CD4-positive, alpha-beta T cell treated with Interferon gamma for 1 hour (primary cell): ENCODE measurements at places on chromosomes 7 and 10.

- DNase-seq: peak; percentile 82
Observed at GRCh38 chr7:47669178-47669891, 87.4 kb upstream of the TNS3 start.

DNA sequence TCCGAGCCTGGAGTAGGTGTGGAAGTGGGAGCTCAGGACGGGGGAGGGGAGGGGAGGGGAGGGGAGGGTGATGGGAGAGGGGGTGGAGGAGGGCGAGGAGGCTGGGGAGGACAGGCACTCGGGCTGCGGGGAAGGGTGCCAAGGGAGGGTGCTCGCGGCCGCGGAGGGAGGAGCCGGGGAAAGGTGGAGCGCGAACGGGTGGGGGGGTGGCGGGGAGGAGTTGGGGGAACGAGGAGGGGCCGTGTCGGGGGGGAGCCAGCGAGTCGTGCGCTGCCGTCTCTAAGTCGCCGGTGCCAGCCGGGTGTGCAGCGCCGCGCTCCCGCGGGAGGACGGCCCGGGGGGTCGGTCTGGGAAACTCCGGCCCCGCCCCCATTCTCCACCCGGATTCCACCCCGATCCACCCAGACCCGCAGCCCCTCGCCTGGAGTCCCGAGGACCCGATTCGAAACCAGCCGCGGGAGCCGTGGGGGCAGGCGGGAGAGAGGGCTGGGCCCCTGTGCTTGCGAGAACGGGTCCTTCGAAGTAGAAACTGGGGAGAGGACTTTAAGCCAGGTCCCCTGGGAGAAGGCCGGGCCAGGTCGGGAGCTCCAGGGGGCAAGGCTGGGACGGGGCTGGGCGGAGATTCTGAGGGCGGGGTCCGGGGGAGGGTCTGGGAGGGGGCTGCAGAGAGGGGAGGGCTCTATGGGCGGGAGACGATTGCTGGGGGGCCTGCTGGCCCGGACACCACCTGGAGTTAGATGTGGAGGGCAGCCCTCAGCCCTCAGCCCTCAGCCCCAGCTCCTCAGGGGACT is at the start of gene ZNF467:
Gene ZNF467 (minus strand): TSS at position 143 of the 791 bp plus-strand sequence. CDS start 2,556 bp downstream, outside the sequence.
- DNase-seq: peak; percentile 56

DNA sequence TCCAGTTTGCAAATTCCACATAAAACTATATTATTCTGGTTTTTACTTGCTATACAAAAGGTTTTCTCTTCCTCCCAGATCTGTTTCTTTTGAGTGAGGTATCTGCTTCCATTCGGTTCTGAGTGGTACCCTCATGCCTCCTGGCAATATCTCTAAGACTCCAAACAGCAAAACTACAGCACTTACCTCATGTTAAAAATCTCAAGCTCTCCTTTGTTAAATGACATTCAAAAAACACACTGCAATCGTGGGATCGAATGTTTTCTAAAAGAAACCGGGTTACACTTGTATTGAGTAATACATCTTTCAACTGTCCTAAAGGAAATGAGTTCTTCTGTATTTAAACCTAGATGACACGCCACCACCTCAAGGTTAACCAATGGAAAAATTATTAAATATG is 11.1 kb downstream of the YWHAG start:
- DNase-seq: no peak

DNA sequence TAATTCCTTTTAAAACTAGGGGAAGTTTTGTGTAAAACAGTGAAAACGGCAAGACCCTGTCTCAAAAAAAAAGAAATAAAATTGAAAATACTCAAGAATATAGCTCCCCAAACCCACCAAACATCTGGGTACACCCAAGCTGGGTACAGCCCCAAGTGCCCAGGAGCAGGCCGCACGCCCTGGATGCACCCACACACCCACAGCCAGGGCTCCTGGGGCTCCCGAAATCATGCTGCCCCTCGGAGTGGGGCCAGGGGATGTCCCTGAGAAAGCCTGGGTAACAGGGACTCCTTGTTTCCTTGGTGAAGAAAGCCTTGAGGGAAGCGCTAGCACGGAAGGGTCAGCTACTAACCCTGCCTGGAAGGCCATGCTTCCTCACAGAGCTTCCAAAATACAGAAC is 10.1 kb downstream of the BNIP3 start:
- no peak for DNase-seq

- DNase-seq: no peak
Observed at GRCh38 chr10:79179164-79179956, 110.6 kb downstream of the ZMIZ1 start.

- DNase-seq: no peak
Observed at GRCh38 chr7:36157527-36158320, 4.7 kb downstream of the EEPD1 start.

GRCh38 chr7:100613412-100614175 is 1.3 kb downstream of the MOSPD3 start:
- no peak for DNase-seq

- DNase-seq: no peak
Observed at GRCh38 chr10:60937022-60937421, 7.0 kb downstream of the RHOBTB1 start.

GRCh38 chr7:11130012-11130411 is 156.3 kb downstream of the PHF14 start:
- no peak for DNase-seq

- no peak for DNase-seq
Observed at GRCh38 chr10:5658871-5659618, 7.3 kb downstream of the ASB13 start.

DNA sequence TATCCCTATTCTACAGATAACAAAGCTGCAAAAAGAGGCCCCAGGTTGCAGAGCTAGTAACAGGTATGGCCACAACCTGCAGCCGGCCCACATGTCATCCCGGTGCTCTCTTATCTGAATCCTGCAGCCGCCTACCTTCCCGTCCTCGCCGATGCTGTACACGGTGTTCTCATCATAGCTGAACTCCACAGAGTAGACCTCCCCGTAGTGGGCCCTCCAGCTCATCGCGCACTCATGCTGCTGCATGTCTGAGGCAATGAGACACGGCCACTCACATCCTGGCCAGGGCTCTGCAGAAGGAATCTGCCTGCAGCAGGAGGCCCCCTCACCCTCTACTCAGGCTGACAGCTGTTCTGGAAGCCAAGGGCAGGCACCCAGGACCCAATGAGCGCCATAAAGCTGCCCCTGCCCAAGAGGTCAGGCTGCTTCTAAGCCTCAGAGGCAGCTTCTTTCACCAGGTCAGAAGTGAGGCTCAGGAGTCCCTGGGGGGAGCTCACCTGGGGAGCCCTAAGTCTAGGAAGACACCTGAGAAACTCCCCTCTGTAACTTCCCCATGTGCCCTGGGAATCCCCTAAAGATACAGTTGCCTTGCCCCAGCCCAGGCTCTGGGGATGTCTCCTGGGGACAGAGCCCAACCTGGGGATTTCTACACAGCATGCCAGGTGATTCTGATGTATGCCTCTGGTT is 17.9 kb upstream of the CYREN start:
- DNase-seq: no peak

- DNase-seq: peak; percentile 42
Observed at GRCh38 chr7:128863433-128863989, 855 bp downstream of the ATP6V1F start.

DNA sequence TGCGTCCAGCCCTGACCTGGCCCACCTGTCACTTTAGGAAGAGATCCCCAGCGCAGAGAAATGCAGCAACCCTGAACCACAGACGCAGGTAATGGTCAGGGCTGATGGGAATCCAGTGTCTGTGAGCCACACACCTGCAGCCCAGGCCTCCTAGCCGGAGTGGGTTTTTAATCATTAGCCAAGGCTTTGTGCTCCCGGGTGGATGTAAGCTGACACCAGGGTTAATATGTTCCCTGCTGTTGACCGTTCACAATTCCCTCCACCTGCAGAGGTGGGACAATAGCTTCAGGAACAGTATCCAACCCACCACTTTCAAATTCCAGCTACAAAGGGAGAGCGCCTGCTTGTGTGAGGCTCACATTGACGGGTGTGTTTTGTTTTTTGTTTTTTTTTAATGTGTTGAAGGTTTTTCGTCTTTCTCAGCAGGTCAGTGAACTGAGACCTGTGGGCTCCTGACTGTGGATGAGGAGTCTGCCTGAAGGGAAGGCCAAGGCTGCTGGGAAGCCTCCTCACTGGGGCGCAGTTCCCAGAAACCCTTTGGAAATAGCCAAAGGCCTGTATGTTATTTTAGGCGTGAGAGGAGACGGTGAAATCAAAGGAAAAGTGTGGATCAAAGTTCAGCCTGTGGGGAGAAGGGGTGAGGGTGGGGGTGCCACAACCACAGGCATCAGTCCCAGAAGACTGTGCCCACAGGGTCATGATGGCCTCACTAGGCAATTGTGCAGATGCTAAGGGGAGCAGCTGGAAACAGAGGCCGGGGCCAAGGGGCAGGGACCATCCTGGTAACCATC is 111.1 kb downstream of the TNS3 start:
- no peak for DNase-seq

DNA sequence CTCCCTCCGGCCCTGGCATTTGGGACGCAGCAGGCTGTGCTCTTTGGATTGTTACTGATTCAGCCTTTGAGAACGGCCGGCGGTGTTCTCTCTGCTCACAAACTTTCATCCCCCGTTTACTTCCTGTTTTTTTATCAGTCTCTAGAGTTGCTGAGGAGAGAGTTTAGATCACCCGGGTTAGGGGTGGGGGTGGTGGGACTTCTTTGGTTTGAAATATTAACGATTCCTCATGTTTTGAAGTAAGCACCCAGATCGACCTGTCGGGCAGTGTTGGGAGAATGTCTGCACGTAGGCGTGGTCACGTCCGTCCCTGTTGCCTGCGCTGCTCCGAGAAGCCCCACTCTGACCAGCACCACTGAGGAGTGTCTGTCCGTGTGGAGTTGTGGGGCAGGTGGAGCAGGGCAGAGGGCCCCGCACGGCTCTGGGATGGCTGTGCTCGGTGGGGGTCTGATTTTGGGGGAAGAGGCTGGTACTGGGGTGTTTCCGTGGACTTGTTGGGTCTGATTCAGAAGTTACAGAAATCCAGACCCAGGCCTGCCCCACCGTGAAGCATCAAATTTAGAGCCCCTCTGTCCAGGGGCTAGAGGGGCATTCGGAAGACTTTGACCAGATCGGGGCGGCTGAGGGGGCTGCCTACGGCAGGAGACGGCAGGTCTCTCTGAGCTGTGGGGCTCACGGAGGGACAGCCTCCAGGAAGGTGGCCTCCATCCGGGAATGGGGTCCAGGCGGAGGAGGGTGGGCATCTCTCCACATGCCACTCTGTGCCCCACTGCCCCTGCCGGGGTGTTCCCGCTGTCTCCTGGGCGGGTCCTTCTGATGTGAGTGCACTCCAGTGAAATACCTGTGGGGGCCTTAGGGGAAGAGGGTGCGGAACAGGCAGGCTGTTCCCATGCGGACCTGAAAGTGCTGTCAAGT is 7.4 kb downstream of the INPP5A start:
- no peak for DNase-seq
